ENCODE measurements at places on chromosomes 5 and 9.

GRCh38 chr9:7967093-7967827 lies 167.7 kb upstream of the DMAC1 start:
- no peak for DNase-seq

DNA sequence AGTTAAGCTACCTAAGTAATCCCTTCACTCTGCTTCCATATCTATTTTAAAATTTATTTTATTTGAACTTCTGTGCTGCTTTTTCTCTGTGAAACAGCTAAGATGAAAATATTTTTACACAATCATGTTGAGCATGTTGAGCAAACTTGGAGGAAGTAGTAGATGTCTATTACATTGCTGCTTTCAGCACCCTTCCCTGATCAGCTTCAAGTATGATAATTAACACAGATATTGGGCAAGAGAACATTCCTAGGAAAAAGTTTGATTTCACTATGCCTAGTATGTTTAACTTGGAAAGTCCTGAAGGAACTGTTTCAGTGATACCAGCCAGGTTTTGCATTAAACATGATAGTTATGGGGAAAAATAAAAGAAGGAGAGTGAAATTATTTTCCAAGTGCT lies 283.6 kb downstream of the ELAVL2 start:
- no peak for DNase-seq

DNA sequence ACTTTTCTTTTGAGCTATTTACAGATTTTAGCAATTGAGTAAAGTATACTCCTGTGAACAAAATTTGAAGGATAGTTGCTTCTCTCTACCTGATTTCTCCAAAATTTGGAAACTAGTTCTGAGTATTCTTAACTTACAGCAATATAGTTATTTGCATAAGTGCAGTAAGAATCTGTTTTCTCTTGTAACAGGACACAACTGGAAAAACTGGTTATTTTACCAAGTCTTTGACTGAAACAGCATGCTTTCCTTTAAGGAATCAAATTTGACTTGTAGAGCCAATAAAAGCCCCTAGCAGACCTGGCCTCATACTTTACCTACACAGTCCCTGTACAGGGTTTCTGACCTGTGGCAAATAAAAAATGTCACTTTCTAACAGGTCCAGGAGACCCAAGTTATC lies 301.9 kb upstream of the POU5F2 start:
- no peak for DNase-seq

GRCh38 chr9:2465921-2466460 lies 155.6 kb upstream of the VLDLR start:
- no peak for DNase-seq

DNA sequence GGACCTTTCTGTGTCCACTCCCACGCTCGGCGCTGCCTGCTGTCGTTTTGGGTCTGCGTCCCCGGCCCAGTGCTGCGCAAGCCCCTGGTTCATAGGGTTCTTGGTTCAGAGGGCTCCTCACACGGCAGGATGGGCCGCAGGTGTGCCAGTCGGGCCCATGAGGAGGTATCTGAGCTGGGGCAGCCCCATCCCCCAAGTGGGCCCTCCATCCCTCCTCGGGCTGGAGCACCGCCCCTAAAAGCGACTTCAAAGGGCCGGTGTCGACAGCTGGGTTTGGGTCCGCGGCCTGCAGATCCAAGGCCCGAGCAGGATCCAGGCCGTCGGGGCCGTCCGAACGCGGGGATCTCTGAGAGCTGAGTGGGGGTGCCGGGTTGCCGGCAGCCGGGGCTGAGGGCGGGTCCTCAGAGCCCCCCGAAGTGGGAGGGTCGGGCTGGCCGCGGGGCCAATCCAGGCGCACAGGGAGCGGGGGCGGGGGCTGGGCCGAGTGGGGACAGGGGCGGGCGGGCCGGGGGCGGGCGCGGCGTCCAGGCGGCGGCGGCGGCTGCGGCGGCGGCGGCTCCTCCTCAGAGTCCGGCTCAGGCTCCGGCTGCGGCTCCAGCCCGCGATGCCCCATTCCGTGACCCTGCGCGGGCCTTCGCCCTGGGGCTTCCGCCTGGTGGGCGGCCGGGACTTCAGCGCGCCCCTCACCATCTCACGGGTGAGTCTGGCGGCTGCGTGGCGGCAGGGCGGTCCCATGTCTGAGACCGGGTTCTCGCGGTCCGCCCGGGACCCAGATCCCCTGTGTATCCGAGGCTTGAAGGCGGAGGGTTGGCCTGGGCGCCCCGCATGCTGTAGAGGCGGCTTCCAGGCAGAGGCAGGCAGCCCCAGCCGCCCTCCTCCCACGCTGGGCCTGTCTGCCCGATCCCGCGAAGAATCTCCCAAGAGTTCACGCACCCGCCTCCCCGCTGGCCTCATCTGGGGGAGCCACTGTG lies at the start of gene PDLIM4:
TSS of gene PDLIM4 (plus strand) at position 566 of the 971 bp plus-strand sequence. CDS start at position 605, 39 bp downstream.
- DNase-seq, result no peak

GRCh38 chr9:107557236-107557990 lies 67.8 kb upstream of the KLF4 start:
- DNase-seq, result no peak

- no peak for DNase-seq
These were observed 408.4 kb downstream of the NTRK2 start for GRCh38 chr9:85077944-85078343.

- no peak for DNase-seq
These were observed 1.2 kb upstream of the IL33 start for GRCh38 chr9:6214434-6214833.

DNA sequence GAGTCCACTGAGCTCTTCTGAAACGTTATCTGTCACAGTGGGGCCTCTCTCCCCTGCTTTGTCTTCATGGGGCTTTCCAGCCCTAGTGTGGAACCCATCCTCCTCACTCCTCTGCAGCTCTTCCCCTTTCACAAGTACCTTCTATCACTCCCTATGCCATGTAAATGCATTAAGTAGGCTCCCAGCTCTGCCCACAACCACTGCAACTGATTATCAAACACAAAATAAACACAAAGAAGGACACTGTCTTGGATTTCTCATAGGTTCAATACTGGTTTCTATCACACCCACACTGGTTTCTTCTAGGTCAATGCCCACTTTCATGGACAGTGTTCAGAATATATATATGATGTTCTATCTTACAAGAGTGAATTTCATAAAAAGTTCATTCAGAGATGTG lies 139.4 kb downstream of the GNAQ start:
- no peak for DNase-seq

DNA sequence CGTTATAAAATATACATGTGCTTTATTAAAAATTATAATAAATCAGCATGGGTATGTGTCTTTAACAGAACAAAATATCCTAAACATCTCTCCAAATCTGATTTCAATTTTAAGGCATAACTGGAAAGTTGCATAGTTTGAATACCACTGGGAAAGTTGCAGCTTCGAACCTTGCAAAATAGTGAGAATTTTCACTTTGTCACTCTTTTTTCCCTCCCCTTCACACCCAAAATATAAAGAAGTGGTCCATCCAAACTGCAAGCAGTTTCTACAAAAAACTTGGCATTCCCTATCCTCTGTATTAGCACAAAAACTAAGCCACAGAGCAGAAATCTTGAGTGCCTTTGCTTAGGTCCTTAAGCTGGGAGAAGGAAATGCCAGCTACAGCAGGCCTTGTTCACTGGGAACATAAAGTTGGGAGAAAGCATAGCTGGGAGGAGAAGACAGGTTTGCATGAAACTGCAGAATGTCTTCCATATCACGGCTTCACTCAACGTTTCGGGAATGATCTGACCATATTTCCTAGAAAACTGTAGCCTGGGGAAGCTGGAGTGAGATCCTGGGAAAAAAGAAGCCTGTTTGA lies 400.3 kb downstream of the EBF1 start:
- DNase-seq, result no peak

GRCh38 chr5:10505517-10506095 lies 58.3 kb upstream of the ANKRD33B start:
- no peak for DNase-seq

DNA sequence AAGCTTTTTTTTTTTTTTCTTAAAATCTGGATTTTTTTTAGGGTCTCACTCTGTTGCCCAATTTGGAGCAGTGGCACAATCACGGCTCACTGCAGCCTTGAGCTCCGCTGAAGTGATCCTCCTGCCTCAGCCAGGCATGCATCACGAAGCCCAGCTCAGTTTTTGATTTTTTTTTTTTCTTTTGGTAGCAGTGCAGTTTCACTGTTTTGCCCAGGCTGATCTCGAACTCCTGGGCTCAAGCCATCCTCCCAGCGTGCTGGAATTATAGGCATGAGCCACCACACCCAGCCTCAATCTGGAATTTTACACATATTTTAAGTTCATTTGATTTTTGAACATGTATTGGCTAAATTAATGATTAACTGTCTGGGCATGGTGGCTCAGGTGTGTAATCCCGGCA lies 36.3 kb downstream of the TRIO start:
- DNase-seq, result no peak

GRCh38 chr9:127700594-127701255 lies 6.1 kb upstream of the CFAP157 start:
- no peak for DNase-seq

DNA sequence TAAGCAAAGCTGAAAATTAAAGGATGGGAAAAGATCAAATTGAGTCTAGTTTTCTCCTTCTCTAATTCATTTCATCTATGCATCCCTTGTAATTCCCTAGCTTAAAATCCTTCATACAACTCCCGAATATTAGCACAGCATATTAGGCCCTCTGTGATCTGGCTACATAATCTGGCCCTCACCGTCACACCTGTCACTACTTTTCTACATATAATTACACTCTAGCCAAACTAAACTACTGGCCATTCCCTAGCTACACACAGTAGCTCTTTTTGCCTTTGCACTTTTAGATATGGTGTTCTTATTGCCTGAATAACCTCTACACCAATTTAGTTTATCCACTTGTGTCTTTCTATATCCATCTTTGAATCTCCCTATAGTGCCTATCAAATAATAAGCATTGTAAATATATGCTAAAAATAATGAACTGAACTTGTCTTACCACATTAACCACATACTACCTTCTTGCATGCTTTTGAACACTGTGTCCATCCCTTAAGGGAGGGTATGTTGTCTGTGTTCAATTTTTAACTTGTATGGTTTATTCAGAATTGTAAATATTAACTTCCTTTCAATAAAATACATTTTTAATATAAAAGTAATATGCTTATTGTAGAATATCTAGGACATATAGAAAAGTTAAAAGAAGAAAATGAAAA lies 15.9 kb downstream of the RANBP6 start:
- no peak for DNase-seq

DNA sequence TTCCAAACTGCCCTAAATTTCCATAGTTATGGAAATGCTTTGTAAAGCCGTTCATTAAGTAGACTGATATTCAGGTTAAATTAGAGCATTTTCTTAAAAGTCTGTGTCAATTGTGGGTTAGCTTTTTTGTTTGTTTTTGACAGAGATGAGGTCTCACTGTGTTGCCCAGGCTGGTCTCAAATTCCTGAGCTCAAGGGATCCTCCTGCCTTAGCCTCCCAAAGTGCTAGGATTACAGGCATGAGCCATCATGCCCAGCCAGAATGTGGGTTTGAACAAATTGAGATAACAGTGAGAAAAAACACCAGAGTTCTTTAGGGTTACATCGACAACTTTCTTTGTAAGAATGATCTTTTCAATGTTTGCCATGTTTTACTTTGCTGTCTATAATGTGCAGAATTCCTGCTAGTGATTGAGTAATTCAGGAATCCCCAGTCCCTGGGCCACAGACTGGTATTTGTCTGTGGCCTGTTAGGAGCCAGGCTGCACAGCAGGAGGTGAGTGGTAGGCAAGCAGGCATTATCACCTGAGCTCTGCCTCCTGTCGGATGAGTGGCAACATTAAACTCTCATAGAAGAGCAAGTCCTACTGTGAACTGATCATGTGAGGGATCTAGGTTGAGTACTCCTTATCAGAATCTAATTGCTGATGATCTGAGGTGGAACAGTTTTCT lies 80.5 kb downstream of the RAI14 start:
- DNase-seq, result no peak

GRCh38 chr5:141623186-141623585 lies 4.4 kb upstream of the DIAPH1 start:
- no peak for DNase-seq

GRCh38 chr9:110047955-110048402 lies 160.0 kb downstream of the C9orf152 start:
- DNase-seq, result peak; percentile 53

DNA sequence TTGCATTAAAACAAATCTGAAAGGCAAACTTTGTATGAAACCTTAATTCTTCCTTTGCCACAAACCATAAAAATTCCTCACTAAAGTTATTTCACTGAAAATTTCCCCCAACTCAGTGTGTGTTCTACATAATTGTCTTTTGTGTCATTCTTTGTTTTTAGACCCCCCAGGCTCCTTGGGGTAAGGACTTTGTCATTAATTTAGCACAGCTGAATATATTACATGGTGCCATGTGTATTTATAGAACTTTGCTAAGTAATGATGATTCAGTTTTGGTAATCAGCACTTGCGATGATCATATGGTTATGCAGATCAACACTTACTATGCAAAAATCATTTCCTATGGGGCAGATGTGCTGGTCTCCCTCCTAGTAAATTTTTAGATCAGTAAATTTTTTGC lies 712.1 kb upstream of the MEF2C start:
- no peak for DNase-seq

- no peak for DNase-seq
These were observed 88.1 kb downstream of the EFNA5 start for GRCh38 chr5:107582625-107583024.

- no peak for DNase-seq
These were observed 595.0 kb downstream of the CDH12 start for GRCh38 chr5:22258139-22258538.

DNA sequence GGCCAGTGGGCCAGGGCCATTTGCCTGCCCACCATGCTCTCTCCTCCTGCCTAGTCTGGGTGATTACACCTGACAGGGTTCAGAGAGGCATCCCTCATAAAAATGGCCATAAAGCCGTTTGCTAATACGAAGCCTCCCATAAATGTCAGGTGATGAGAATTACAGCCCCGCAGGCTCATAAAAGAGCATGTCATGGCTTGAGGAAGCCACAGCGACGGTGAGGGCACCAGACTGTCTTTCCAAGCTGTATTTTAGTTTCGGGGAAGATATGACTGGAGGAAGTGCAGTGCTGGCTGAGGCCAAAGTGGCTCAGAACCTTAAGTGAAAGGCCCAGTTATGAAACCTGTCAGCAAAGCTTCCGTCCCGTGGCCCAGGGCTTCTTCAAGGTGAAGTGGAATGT lies 18.5 kb upstream of the TCERG1 start:
- DNase-seq, result no peak

Data from activated B cell treated with CpG ODN at 0.5 μM for 24 hours (primary cell).